Fibroblast of skin of right quadriceps (primary cell): ENCODE measurements at places on chromosomes 4 and X.
A peak's percentile ranks its signal among the peaks of the same experiment; 100 is the strongest.

- no peak for DNase-seq
Measured at GRCh38 chr4:132866616-132867015, 282.5 kb upstream of the PCDH10 start.

- DNase-seq: peak; percentile 11
Measured at GRCh38 chr4:185020293-185020808, 2.1 kb downstream of the HELT start.

DNA sequence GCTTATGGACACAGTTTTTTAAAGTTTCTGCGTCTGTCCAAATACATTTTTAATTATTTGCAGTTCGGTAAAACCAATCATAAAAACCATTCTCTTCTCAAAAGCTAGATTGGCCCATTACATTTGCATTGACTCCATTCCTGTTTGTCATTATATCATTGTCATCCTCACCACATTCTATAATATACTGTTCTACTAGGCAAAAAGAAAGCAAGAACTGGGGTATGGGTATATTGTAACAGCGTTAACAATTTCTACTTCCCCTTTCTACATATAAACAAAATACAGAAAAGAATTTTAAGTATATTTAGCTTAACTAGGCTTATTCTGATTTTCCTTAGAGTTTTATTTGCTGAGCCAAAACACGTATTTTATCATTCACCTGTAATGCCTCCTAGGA is 91.8 kb downstream of the RAP1GDS1 start:
- no peak for DNase-seq

DNA sequence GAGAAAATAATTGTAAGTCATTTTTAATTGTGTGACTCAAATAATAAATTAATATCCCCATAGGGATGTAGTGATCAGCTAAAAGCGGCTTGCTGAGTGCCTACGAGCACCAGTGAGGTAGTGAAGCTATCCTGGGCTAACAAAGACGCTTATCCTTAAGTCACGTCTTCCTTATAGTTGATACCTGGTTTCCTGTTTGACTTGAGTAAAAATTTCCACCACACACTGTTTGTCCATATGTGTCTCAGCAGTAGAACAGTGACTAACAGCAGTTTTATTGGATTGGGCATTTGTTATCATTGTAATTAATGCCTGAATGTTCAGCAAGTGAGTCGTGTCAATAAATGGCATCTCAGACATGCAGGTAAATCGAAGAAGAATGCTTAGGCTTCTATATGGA is 241.1 kb downstream of the GRXCR1 start:
- no peak for DNase-seq

- no peak for DNase-seq
Measured at GRCh38 chr4:152117933-152118507, 357.2 kb upstream of the GATB start.
